ENCODE measurements at places on chromosomes 1 and 21.

- no peak for DNase-seq
Measured at GRCh38 chr1:109391626-109392025, 6.1 kb downstream of the SORT1 start.

- DNase-seq = no peak
Measured at GRCh38 chr1:170471398-170472053, 60.4 kb upstream of the GORAB start.

GRCh38 chr1:199303035-199303434, 664.2 kb downstream of the PTPRC start:
- no peak for DNase-seq

GRCh38 chr1:187018291-187018690, 189.5 kb downstream of the PLA2G4A start:
- DNase-seq = no peak

DNA sequence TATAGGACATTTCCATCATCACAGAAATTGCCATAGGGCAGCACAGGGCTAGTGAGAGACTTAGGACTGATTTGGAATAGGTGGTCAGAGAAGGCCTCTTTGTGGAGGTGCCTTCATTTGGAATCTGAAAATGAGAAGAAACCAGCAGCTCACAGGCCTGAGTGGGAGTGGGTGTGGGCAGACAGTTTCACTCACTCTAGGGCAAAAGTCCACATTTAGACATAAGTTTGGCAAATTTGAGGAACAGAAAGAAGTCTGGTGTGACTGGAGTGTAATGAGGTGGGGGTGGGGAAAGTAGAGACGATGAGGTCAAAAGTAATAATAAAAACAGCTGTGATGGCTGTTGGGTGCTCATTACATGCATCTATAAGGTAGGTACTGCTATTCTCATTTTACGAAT, 22.4 kb upstream of the BCAR3 start:
- no peak for DNase-seq

GRCh38 chr1:243465738-243466137, 209.9 kb downstream of the SDCCAG8 start:
- no peak for DNase-seq

DNA sequence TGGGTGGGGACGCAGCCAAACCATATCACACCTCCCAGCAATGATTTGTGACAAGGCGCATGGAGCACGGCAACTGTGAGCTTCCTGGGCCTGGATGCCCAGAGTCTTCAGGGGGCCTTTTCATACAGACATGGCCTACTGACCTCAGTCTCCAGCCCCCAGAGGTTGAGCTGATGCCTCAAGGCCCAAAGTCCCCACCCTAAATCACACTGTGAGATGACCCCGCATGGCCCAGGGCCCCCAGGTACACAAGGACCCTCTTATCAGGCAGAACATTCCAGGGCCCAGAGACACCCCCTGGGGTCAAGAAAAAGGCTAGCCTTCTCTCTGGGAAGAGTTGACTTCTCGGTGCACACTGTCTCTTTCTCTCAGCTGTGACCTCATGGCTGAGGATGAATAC, 179.7 kb upstream of the C1orf174 start:
- no peak for DNase-seq

- DNase-seq = no peak
Measured at GRCh38 chr1:94908190-94908589, 18.7 kb downstream of the CNN3 start.

DNA sequence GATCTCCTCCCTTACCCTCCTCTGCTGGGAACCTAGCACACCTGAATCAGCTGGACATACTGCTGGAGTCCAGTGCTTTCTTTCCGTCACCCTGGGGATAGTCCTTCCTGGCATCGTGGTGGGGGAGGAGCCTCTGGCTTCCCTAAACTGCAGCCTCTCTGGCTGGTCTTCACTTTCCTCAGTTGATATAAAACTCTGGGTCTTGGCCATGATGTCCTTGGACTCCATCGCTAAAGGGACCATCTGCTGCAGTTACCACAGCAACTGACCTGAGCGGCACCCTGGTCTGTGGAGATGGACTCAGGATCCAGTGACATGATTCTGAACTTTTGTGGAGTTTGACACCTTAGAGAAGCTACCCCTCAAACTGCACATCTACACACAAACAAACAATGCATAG, 22.8 kb downstream of the PARS2 start:
- DNase-seq = no peak

GRCh38 chr1:211343607-211344006, 17.0 kb downstream of the TRAF5 start:
- DNase-seq = no peak

GRCh38 chr1:94246692-94247137, 9.3 kb upstream of the ARHGAP29 start:
- no peak for DNase-seq

GRCh38 chr1:63634471-63634870, 41.3 kb downstream of the PGM1 start:
- DNase-seq = peak; percentile 6

DNA sequence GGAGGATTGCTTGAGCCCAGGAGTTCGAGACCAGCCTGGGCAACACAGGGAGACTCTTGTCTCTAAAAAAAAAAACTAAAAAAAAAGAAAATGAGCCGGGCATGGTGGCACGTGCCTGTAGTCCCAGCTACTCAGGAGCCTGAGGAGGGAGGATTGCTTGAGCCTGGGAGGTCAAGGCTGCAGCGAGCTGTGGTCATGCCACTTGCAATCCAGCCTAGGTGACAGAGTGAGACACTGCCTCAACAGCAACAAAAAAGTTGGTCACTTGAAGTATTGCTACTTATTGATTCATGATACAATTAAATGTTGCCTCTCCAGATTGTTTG, 57.9 kb upstream of the CXADR start:
- DNase-seq = no peak

GRCh38 chr1:181134543-181135436, 46.3 kb downstream of the IER5 start:
- DNase-seq = peak; percentile 46

GRCh38 chr1:5651964-5652821, 340.0 kb downstream of the NPHP4 start:
- DNase-seq = no peak

DNA sequence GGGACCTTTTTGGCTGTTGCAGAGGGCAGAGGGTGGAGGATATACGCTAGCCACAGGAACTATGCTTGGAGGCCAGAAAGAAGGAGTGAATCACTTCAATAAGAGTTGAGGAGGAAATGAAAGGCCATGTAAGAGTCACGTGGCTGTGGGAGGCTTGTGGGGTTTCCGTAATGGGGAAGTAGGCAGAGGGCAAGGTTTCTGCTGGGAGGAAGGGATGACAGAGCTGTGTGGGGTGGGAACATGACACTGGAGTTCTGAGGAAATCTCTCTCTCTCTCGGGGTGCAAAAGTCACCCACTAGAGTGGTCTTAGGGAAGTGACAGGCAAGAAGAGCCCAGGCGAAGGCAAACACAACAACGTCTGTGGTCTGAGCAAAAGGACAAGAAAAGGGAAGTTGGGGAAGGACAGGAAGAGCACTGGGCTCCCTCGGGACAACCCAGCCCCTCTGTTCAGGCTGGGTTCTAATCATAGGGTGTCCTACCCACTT, 3.9 kb upstream of the CD1C start:
- DNase-seq = no peak

- DNase-seq = peak; percentile 5
Measured at GRCh38 chr1:185017338-185017737, 28.0 kb upstream of the RNF2 start.

GRCh38 chr1:74333244-74333643, 98.1 kb downstream of the TNNI3K start:
- DNase-seq = no peak

GRCh38 chr1:247373721-247374141, 42.1 kb upstream of the ZNF496 start:
- peak; percentile 71 for DNase-seq

GRCh38 chr1:92698932-92699331, 86.0 kb downstream of the EVI5 start:
- no peak for DNase-seq

DNA sequence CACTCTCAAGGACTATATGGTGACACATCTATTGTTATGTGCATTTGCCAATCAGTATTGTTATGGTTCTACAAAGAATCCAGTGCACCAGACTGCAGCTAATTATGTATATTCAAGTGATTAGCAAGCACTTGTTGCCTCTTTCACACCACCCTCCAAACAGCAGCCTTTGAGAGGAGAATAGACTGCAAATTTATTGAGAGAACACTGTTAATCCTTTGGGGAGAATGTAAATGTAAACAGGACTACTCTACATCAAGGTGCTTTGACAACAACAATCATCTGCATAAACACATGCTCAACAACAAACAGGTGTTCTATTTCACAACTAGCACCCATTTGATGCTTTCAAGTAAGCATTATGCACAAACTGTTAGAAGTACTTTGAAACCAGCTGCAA, 117.4 kb downstream of the AKT3 start:
- DNase-seq = no peak

DNA sequence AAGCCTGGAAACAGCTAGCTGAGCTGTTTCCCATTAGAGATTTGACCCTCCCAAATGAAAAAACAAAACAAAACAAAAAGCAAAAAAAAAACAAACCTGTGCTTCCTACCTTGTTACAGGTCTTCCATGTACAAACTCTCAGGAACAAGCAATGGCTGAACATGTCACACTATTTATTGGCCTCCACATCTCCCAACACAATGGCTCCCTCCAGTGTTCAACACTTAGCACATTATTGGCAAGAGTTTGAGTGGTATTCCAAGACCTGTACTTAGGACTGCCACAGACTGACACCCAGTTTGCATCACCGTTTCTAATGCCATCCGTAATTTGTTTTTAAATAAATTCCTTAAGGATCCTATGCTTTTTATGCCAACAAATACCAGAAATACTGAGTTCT, 195.0 kb upstream of the OLFM3 start:
- peak; percentile 71 for DNase-seq

DNA sequence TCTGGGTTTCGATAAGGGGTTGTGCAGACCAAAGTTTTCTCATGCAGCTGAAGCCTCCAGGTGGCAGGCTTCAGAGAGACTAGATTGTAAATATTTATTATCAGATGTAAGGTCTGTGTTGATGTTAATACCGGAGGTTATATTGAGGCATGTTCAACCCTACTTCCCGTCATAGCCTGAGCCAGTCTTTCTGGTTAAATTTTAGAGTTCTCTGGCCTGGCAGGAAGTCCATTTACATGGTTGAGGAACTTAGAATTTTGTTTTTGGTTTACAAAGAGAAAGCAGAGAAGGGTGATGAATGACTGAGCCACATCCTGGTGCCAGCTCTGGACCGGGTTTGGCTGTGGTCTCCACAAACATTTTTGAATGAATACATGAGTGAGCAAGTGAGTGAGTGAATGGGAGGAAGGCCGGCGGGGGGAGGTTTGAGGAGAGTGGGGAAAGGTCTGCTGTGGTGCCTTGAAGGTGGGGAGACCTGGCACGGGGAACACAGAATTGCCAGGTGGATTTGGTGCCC, 218.5 kb downstream of the DISC1 start:
- no peak for DNase-seq

DNA sequence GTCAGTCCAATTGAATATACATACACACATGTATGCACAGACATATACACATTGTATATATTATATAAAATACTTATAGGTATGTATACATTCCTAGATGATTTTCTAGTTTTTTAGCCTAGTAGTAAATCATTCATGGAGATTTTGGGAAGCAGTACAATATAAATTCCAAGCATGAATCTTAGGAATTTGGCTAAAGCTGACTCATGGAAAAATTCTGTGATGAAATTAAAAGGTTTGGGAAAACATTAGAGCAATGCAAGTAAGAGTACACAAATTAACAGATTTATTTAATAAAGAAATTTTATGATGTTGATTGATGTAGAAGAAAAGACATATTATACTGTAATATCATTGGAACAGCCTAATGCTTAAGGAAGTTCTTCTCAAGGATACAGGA, 43.7 kb upstream of the PTGFR start:
- DNase-seq = no peak

GRCh38 chr1:232901255-232901654, 49.2 kb upstream of the NTPCR start:
- DNase-seq = no peak

- no peak for DNase-seq
Measured at GRCh38 chr1:26405281-26405915, 5.2 kb upstream of the LIN28A start.

GRCh38 chr1:108842525-108843181, 14.2 kb downstream of the AKNAD1 start:
- DNase-seq = no peak

- DNase-seq = peak; percentile 39
Measured at GRCh38 chr1:10975567-10976326, 36.7 kb upstream of the TARDBP start.

- DNase-seq = no peak
Measured at GRCh38 chr1:208641579-208642280, 397.5 kb upstream of the PLXNA2 start.

DNA sequence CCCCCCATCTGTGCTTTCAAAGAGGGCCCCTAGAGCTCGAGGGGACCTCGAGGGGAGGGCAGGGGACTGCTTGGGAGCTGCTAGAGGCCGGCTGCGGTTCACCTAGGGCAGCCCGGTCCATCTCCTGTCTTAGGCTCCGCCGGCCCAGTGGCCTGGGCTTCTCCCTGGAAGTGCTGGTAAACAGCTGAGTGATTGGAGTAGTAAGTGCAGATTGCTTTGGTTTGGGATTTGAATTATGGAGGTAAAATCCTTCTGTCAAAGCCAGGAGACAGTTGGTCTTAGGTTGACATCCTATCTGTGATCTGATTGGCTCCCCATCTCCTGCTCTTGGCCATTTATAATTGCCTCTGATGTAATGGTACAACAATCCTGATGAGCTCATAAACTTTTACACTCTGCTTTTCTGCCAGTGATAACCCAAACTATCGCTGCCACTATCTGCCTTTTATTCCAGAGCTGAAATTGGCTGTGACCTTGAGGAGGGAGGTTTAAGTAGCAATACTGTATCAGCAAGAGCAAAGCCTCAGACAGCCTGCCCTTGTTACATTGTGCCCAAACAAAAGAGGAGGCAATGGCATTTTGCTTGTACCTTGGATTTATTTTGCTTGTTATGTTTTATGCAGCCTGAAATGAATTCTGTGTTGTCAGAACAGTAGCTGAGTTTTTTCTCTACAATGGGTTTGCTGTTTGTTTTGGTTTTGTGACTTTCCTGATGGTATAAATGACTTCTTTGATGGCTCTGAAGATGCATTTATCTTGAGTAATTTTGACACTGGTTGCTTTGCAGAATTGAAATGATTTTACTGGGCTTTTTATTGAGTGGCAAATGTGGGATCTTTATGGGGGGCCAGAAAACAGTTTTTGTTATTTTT, 2.4 kb downstream of the ARID1A start:
- DNase-seq = peak; percentile 78

- DNase-seq = no peak
Measured at GRCh38 chr1:2279210-2279639, 51.1 kb downstream of the SKI start.

GRCh38 chr1:212721388-212722247, 22.0 kb upstream of the BATF3 start:
- DNase-seq = no peak

- DNase-seq = peak; percentile 20
Measured at GRCh38 chr1:79852004-79852403, 845.5 kb upstream of the ADGRL4 start.

- no peak for DNase-seq
Measured at GRCh38 chr1:180309338-180309737, 79.3 kb downstream of the LHX4 start.

GRCh38 chr1:161978011-161978790, 45.5 kb downstream of the OLFML2B start:
- DNase-seq = no peak

GRCh38 chr1:211616231-211616964, 37.4 kb upstream of the SLC30A1 start:
- DNase-seq = no peak
